T-helper 2 cell treated with Interferon-gamma antibody and Interleukin-4, amounts not matched to agents 100 ng/mL and 5 ng/mL, for 36 hours (primary cell): ENCODE measurements at places on chromosomes 1 and 21. TPM values are rescaled to one million over a fixed set of nuclear protein-coding genes. Genes with fewer than 3 reads are reported as not detected.

Gene OLIG1
- total RNA-seq: not detected in 2 replicates

Gene MPZ
- 2.7 and 3.0 TPM in 2 replicates for total RNA-seq

Gene NCMAP
- total RNA-seq: not detected in 2 replicates

Gene RIMS3
- total RNA-seq: 2.5 TPM in 2 replicates

Gene PLOD1
- total RNA-seq: 23.7 and 26.0 TPM in 2 replicates

Gene CNTN2
- total RNA-seq: not detected in 2 replicates

Gene TMEM125
- not detected in 2 replicates for total RNA-seq

Gene CD52
- total RNA-seq: 1,191 and 1,203 TPM in 2 replicates
